ENCODE measurements at places on chromosomes 7 and 10.

DNA sequence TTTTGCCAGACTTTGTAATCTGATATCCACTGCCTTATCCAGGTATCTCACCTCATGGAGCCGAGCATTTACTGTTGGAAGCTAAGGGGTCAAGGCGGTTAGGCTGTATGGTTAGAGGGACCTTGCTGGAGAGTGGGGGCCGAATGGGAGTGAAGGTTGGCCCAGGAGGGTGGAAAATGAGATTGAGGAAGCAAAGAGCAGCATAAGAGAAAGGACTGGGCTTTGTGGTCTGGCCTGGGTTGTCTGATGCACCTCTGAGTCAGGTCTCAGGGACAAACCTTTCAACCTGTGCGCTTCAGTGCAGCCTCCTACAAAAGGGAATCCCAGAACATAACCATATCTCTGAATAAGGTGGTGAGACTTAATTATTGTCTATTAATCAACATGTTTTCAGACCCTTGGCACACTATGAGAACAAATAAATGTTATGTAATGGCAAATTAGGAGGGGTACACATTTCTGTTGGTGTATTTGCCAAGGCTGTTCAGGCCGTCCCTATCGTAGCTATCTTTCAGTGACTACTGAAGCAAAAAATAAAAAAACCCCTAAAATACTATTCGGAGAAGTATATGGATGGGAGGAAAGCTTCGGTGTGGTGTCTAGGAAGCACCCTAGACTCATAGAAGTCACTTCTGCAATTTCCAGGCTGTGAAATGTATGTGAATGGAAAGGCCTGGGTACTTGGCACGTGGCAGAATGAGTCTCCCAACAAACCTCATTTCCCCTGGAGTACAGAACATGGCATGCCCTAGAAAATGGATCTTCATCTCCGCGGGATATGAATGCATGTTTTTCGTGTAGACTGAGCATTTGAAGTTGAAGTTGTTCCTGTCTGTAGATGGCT is 4.3 kb downstream of the CAMK1D start:
- no peak for DNase-seq

- DNase-seq: no peak
These were observed 27.0 kb upstream of the ZPBP start for GRCh38 chr7:50119815-50120637.

DNA sequence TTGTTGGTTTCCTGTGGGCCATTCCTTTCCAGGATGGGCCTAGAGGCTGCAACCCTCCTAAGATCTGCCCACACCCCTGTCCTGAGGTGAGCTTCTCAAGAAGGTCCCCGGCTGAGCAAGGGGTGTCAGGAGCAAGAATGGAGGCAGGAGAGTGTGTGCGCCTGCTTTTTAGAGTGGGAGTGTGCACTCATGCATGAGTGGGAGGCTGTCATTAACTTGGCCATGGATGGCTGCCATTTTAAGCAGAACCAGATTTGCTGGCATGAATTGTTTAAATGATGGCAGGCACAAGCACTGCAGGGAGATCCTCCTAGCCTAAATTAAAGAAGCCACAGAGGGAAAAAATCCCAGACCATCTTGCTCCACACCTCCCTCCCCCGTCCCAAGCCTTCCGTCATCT is 2.9 kb upstream of the SGPL1 start:
- DNase-seq: no peak

DNA sequence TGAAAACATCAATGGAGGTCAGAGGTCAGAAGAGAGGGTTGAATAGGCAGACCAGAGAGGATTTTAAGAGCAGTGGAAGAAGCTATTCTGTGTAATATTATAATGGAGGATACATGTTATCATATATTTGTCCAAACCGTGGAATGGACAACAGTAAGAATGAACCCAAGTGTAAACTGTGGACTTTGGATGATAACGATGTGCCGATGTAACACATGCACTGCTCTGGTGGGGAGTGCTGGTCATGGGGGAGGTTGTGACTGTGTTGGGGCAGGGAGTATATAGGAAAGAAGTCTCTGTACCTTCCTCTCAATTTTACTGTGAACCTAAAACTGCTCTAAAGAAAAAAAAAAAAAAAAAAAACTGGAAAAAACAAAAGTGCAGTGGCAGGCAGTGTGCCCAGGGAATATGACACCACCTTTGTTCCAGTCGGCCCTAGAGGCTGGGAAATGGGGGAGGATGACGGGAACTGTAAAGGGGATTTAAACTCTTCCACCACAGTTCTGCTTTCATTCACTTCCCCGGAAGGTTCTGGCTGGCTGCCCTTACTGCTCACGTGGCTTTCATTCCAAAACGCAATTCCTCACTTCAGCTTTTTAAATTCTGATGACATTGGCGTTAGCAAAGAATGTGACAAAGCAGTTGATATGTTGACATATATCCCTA is 113.7 kb upstream of the ANKRD1 start:
- no peak for DNase-seq

GRCh38 chr10:30538086-30538485 is 91.5 kb downstream of the LYZL2 start:
- DNase-seq: no peak

DNA sequence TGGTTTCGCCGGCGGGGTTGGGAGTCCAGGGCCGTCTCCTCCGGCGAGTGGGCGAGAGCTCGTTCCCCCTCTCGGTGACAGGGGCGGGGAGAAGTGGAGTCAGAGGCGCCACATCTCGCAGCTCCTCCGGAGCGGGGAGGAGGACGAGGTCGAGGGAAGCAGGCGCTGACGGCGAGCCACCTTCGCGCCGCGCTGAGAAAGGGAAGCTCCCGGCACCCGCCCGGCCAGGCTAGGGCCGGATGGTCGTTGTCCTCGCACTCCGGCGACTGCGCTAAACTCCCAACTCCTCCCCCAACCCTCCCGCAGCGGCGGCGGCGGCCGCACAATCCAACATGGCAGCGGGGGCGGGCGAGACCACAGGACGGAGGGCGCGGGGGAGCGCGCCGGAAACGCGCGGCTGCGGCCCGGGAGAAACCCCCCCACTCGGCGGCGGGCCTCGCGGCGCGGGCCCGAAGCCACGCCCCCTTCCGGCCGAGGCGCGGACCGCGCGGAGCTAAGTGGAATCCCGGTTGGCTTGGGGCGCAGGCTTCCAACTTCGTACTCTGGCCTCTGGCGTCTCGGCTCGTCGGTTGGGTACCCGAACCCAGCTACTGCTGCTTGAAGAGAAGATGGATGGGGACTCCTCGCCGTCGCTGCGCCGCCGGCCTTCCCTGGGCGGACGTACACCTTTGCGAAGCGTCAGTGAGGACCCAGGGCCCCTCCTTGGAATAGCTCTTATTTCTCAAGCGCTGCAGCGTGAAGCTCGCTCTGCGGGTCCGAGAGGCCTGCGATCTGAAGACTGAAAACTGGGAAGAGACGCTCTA is at the start of gene WASL:
Gene WASL (minus strand): TSS at position 270 of the 803 bp plus-strand sequence. CDS start 269 bp downstream, at position 1.
- peak; percentile 71 for DNase-seq

GRCh38 chr7:54823776-54824175 is 64.8 kb upstream of the SEC61G start:
- no peak for DNase-seq

DNA sequence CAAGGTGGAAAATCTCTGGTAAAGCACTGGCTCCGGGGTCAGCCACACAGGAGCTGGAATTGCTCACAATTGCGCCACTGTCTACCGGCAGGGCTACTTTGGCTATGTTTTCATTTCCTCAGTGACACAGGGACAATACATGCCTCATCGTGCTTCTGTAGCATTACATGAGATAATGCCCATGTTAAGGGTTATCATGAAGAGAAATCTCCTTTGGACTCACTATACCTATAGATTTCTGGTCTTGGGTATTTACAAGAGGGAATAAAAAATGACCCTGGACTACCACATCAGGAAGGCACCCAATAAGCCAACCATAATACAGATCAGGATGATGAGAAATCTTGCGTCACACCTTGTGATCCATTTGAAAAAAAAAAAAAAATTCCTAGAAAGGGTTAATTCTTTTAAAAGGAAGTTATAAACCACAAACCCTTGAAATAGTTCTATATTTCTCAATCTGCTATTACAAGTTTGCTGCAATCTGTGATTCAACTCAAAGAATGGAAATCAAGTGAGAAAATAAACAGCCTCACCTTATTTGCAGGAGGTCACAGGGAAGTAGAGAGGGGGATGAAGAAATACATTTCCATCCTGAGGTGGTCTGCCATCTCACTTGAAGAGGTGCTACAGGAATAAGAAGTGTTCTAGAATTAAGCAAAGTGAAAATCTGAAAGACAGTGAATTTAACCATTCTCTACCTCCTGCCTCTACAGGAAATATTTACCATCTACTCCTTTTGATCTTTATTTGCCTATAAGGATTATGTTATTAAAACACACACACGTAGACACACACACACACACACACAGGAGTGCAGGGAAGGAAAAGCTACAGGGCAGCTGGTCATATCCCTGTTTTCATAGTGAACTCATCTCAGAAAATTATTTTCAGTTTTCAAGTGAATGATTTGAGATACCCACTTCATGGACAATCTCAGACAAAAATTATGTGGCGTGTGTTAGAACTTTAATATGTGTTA is 231.3 kb upstream of the CELF2 start:
- DNase-seq: no peak

- no peak for DNase-seq
These were observed 5.4 kb upstream of the UNCX start for GRCh38 chr7:1227071-1227804.

DNA sequence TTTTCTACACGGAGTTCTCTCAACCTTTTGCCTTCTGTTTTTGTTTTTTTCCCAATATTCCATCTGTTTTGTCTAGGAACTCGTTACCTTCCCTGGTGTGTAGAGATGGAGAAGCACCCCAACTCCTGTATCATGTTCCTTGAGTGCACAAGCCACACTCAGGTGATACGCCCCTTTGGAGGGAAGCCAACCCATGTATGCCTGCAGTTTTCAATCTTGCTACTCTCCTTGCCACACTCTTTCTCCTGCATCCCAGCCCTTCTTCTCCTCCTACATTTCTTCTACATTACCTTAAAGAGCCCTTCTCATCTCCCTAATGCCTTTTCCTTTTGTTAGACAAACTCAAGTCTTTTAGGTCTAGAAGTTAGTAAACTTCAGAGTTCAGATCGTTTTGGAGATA is 10.2 kb upstream of the SP4 start:
- no peak for DNase-seq

GRCh38 chr10:122587098-122587760 is 26.7 kb downstream of the DMBT1 start:
- no peak for DNase-seq

DNA sequence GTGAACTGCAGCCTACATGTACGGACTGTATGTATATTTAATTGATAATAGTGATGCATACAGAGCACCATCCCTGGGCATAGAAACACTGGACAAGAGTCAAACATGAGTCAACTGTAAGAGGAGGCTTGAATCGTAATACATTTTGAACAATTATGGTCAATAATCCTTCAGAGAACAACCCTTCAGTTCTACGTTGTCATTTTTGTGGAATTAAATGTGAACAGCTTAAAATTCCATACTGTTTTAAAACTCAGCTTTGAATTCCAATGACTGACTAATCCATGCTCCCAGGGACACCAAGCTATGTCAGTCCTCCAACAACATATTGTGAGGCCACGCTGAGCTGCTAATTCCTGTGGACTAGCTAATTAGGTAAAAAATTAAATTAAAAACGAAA is 41.5 kb upstream of the KMT2E start:
- DNase-seq: no peak

DNA sequence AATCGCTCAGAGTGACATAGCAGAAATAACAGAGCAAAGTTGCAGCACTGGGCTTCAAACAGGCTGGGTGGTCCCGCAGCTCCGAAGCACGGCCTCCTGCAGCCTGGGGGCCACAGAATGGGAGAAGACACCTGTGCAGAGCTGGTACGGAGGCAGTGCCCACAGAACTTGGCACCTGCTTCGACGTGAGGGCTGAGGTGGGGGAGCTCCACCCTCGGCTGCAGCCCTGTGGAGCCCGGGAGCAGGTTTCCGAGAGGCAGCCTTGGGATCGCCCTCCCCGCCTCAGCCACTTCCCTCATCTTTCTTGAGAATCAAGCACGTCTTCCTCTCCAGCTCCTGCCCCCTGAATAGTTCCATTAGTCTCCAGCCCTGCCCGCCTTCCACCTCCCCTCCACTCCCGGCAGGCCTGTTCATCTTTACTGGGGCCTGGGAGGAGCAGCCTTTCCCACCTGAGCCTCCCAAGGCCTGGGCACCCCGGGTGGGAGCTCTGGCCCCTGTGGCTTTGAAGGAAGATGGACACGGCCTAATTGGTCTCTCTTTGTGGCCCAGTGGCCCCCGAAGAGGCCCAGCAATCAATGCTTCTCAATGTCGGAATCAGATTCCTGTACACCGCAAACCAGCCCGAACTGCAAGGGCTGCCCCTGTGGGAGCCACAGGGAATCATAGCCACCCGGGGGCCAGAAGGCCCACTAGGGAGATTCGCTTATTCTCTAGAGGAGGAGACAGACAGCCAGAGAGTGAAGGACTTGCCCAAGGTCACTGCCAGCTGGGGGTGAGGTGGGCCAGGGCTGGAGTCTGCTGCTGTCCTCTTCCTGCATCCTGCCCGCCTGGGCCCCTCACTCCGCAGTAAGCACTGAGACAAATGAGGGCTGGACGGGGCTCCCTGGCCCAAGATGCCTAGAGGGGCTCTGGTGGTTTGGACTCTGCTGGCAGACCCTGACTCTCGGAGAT is 17.0 kb upstream of the PCBD1 start:
- no peak for DNase-seq

Data from cortex of kidney (tissue), 1 donor.